ENCODE measurements at places on chromosomes 4 and X. TPM values are rescaled to one million over a fixed set of nuclear protein-coding genes. Genes with fewer than 3 reads are reported as not detected.

SPANXN4 gene
- not detected for total RNA-seq

FRMPD3 gene
- under 0.01 TPM for total RNA-seq

HPGDS gene
- total RNA-seq = not detected

- DNase-seq = no peak
Measured at GRCh38 chr4:22643952-22644351, 48.8 kb upstream of the GBA3 start.

- peak; percentile 47 for DNase-seq
Measured at GRCh38 chrX:112513154-112513553, 166.6 kb downstream of the LHFPL1 start.

- DNase-seq = peak; percentile 13
Measured at GRCh38 chr4:17958181-17958580, 63.4 kb downstream of the LCORL start.
